ENCODE measurements at places on chromosomes 4 and X.

- no peak for DNase-seq
These were observed 740.9 kb downstream of the ARAP2 start for GRCh38 chr4:35503435-35503834.

GRCh38 chrX:68989865-68990606 lies 161.2 kb downstream of the EFNB1 start:
- no peak for DNase-seq

GRCh38 chr4:10130178-10130888 lies 13.7 kb upstream of the WDR1 start:
- DNase-seq: no peak

GRCh38 chrX:153927672-153927921 lies 1.5 kb upstream of the ARHGAP4 start:
- DNase-seq: no peak

GRCh38 chr4:14919785-14920184 lies 82.5 kb upstream of the CPEB2 start:
- no peak for DNase-seq

GRCh38 chrX:69189576-69190371 lies 24.5 kb upstream of the PJA1 start:
- DNase-seq: no peak
